ENCODE measurements at places on chromosomes 2 and 18.

DNA sequence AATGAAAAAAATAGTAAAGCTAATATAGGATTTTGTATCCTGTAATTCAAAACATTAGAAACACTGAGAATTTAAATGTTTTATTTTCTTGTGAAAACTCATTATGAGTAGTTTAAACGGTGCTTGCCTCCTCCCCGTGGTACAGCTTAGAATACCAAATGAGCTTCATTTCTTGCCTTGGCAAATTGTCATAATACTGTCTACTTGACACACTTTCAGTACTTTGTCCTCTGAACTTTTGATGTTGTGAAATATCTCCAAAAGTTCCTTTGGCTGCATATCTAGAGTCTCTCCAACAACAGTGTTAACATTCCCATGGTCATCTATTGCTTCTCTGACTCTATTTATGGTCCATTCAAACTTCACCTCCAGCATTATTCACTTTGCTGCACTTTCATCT, 61.9 kb upstream of the EPB41L5 start:
- no peak for DNase-seq

GRCh38 chr2:118925476-118925875, 16.5 kb upstream of the MARCO start:
- DNase-seq = no peak

- no peak for DNase-seq
These were observed 16.6 kb downstream of the SLC9A4 start for GRCh38 chr2:102489646-102490045.

GRCh38 chr18:9992300-9992972, 78.6 kb downstream of the VAPA start:
- no peak for DNase-seq

DNA sequence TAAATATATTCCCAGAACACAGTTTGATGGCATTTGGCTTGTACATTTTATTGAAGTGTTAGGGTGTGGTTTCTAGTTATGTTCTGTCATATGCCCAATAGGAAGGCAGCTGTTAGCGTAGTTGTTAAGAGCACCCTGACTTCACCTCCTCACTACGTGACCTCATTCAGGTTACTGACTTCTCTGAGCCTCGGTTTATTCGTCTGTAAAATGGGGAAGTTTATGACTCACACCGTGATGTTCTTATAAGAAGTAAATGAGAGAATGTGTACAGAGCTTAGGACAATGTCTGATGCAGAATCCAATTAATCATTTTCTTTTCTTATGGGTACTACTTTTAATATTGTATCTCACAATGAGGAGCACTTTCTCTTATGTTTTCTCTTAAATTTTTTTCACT, 226.0 kb downstream of the PTPRM start:
- no peak for DNase-seq

DNA sequence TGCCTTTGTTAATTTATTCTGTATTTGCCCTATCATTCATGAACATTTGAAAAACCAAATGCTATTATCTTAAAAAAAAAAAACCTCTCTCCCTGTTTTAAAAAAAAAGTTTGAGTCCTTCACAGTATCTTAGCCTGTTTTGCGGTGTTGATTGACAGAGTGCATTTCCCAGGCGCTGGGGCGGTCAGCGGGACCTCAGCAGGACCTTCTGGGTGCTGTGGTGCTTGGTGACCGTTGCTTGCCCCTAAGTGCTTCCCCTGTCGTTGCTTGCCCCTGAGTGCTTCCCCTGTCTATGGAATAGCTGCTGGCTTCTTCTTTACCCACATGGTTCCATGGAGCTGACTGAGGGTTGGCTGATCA, 12.1 kb downstream of the ATP6V1C2 start:
- no peak for DNase-seq

DNA sequence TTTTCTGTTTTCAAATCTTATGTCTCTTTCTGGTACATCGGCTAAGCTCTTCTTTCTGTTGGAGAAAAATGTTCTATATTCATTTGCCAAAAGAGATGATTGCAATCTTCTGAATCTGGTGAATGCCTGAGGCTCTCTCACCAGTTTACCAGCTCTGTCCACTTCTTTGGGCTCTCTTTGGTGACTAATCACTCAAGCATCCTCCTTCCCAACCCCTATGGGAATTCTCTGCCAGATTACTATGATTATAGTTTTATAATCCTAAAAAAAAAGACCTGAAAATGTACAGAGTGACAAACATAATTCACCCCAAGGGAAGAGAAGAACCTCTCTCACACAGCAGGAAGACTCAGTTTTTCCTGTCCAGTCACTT, 187.3 kb downstream of the CAMKMT start:
- DNase-seq = no peak

DNA sequence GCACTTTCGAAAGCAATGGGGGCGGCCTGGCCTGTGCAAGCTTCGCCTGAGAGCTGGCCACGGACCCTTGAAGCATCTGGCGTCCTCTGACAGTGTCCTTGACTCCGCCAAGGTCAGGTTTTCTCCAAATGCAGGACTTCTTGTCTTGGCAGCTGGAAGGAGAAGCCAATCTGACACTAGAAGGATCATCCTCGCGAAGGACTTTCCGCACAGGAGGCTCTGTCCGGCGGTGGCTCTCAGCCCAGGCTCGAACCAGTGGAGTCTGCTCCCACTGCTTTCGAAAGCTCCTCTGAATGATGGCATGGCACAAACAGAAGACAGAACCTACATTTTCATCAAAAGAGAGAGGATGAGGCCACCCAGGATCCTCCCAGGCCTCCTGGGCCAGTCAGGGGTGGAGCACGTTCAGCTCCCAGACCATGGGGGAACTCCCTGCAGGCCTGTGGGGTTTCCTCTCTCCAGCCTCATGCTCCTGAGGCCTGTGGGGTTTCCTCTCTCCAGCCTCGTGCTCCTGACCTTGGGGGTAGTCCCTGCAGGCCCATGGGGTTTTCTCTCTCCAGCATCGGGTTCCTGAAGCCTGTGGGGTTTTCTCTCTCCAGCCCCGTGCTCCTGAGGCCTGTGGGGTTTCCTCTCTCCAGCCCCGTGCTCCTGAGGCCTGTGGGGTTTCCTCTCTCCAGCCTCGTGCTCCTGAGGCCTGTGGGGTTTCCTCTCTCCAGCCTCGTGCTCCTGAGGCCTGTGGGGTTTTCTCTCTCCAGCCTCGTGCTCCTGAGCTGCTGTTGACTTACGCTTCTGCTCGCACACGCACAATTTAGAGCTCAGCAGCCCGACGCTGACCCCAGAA, 396.5 kb upstream of the SALL3 start:
- no peak for DNase-seq

Measured in hematopoietic multipotent progenitor cell treated with erythropoietin and hydrocortisone succinate and interleukin-3 and kit ligand, for 15 days (in vitro differentiated cells).